ENCODE measurements at places on chromosomes 6 and 20.

GRCh38 chr20:58225452-58226200 is 2.8 kb downstream of the ANKRD60 start:
- no peak for DNase-seq

- DNase-seq, result no peak
Observed at GRCh38 chr6:43996618-43997344, 130.5 kb downstream of the MRPL14 start.

DNA sequence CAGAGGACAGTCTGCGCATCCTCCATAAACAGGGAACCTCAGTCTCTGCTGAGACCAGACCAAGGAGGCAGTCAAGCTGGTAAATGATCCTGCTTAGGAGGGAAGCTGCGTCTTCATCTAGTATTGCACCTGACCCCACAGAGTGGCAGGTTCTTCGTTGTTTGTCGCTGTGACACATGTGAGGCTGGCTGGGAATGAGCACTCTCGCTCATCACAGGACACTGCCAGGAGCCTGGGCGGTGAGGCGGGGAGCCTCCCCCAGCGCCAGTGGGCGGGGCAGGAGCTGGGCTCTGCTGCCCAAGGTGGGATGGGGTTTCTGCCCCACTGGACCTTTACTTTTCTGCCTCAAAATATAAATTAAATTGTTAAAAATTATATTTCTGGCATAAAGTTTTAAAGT is 48.4 kb upstream of the SYNDIG1 start:
- DNase-seq, result no peak

- no peak for DNase-seq
Observed at GRCh38 chr6:155440398-155441111, 15.1 kb downstream of the NOX3 start.

- no peak for DNase-seq
Observed at GRCh38 chr6:6633898-6634734, 45.6 kb downstream of the LY86 start.

DNA sequence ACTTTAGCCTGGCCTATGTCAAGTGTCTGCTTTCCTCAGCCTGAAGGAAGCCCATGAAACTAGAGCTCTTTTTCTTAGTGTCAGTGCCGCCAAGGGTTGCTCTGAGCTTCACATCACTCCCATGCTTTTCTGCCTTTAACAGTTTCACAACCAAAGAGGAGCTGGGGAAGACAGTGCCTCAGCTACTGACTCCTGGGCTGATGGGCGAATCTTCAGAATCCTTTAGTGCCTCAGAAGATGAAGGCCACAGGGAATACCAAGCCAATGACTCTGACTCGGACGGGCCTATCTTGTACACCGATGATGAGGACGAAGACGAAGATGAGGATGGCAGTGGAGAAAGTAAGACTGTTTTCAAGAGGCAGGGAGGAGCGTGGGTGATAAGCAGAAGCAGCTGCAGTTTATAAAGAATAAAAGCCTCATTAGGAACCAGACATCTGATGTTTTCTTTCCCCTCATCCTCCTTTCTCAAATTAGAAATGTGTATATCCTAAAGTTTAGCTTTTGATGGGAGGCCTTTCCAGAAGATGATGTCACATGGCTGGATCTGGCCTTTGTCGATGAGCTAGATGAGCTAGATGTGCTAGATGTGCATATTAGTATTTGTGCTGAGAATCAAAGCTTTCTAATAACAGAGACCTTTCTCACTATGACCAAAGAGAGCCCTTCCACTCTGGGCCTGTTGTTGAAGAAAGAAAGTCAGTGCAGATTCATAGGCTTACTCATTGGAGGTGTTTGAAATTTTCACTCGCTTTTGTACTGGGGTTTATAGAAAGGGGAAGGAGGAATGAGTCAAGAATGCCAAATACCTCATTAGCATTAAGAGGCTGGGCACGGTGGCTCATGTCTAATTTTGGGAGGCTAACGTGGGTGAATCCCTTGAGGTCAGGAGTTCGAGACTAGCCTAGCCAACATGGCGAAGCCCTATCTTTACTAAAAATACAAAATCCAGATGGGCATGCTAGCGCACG is 70.7 kb upstream of the LTV1 start:
- no peak for DNase-seq

DNA sequence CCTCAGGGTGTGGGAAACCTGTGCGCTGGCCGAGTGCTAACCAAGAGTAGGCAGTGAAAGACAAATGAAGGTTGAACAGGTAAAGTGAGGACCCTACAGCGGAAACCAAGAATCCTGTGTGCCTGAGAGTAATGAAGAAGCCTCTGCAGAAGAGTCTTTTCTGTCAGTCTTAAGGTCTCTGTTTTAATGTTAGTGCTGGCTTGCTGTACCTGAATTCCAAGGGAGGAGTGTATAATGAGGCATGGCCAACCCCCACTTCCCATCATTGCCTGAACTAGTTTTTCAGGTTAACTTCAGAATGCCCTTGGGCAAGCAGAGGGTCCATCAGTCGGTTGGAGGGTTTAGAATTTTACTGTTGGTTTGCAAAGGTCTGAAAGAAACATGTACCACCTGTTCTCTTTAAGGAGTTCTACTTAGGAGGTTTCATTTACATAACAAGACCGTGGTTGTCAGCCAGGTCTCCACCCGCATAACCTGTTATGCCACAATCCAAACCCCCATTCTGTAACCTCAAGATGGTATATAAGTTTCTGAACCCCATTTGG is 589 bp upstream of the PDCD2 start:
- no peak for DNase-seq

GRCh38 chr6:90190752-90191395 is 105.8 kb downstream of the BACH2 start:
- no peak for DNase-seq

DNA sequence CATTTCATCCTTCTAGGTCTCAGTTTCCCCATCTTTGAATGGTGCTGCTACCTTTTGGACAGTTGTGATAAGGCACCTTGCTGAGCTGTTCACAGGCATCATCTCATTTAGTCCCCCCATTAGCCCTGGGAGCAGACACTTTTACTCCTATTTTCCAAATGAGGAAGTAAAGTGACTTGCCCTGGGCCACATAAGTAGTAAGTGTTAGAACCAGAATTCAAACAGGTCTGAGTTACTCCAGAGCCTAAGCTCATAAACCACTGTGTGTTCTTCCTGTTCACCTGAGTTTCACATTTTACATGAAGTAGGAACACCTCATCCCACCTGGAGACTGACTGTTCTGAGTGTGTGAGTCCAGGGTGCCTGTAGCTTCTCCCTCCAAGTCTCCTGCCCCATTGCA is 43.5 kb upstream of the EPB41L1 start:
- no peak for DNase-seq

- no peak for DNase-seq
Observed at GRCh38 chr6:139380611-139381010, 6.2 kb upstream of the CITED2 start.

- no peak for DNase-seq
Observed at GRCh38 chr20:492159-492558, 29.8 kb upstream of the TBC1D20 start.

GRCh38 chr6:43980004-43980795 is 147.1 kb downstream of the MRPL14 start:
- no peak for DNase-seq

- no peak for DNase-seq
Observed at GRCh38 chr20:36184816-36185776, 30.6 kb downstream of the EPB41L1 start.

DNA sequence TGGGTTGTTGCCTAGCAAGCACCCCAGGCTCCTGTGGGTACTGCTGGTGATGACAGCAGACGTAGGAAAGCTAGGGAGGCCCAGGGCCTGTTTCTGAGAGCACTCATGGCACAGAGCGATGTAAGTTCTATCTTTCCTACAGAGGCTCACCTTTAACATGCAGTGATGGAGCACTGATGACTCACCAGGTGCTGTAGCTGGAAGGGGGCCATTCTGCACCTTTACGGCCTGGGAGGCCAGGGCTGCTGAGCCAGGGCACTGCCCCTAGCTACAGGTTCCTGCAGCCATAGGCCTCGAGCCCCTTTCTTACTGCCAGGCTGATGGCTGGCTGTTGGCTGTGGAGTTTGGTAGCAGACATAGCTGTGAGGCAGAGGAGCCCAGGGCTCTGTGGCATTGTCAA is 31.1 kb upstream of the GPR6 start:
- DNase-seq, result no peak

DNA sequence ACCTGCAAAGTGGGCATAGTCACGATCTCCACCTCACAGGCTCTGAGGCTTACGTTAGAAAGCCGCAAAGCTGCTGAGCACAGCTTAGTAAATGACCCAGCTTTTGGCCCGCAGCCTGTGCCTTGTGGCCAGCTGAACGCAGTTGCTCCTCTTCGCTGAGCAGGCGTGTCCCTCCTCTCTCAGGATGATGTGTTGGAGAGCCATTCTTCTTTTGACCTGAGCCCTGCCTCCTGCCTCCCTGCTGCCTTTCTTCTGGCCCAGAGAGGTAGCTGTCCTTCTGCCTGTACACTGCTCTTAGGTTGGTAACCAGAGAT is 47.6 kb upstream of the MYL9 start:
- no peak for DNase-seq

- no peak for DNase-seq
Observed at GRCh38 chr6:156782691-156783320, 5.6 kb downstream of the ARID1B start.

GRCh38 chr20:59429396-59429795 is 129.0 kb downstream of the EDN3 start:
- no peak for DNase-seq

DNA sequence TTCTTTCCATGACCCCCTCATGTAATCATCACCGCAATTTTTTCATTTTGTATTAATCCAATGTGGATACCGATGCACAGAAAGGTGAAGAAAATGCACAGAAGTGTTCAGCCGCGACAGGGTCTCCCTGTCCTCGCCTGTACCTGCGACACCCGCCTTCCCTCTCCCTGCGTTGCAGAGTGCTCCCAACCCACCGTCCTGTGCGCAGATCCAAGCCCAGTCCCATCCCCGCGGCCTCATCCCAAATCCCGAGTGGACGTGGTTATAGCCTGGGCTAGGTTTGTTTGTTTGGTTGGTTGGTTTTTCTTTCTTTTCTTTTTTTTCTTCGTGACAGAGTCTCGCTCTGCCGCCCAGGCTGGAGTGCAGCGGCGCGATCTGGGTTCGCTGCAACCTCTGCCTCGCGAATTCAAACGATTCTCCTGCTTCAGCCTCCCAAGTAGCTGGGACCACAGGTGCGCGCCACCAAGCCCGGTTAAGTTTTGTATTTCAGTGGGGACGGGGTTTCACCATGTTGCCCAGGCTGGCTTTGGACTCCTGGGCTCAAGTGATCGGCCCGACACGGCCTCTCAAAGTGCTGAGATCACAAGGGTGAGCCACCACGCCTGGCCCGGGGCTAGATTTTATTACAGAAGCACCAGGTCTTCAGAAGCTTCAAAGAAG is 536 bp upstream of the RAET1G start:
- DNase-seq, result no peak

GRCh38 chr6:125932451-125932795 is 24.1 kb upstream of the HINT3 start:
- DNase-seq, result no peak

DNA sequence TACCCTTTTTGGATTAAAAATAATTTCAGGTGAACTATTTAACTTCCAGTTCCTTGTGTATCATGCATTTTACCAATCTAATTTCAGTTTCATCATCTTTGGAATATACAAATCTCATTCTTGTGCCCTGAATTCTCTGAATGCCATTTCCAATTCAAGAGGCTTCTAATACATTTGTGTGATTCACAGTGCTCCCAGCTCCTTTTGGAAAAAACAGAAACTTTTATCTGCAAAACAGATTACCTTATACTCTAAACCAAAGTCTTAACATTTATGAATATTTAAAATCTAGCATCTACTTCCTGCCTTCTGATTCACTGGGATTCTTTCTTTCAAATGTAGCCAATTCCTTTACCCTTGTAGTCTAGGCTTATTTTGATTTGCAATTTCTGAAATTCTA is 11.1 kb upstream of the PEX7 start:
- no peak for DNase-seq

DNA sequence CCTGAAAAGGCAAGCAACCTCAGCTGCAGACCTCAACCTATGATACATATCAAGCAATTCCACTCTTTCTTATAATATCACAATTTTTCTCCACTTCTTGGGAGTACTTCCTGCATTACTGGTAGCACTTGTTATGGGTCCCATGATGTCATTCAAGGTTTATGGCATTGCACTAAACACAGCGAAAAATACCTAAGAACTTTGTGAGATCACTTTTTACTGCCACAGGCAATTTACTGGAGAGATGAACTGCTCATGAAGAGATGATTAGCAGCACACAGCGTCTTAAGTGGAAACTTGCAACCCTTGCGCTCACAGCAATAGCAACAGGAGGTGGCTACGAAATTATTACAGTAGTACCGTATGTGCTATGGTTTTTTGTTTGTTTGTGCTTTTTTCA is 19.3 kb upstream of the RIMS4 start:
- DNase-seq, result no peak

DNA sequence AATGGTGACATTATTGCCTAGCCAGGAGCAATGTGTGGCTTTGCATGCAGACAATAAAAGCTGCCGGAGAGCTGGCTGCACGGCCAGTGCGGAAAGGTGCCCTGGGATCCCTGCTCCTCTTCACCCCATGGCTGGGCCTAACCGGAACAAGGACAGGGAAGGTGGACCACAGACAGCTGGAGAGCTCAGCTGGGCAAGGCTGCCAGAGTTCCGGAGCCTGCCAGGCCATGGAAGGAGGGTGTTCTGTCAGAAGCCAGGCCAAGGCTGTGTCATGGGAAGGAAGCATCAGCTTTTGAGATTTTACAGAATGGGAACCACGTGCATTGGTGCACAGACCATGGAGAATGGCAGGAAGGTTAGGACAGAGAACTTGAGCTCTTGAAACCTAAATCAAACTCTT is 25.0 kb downstream of the MAP1LC3A start:
- DNase-seq, result no peak

DNA sequence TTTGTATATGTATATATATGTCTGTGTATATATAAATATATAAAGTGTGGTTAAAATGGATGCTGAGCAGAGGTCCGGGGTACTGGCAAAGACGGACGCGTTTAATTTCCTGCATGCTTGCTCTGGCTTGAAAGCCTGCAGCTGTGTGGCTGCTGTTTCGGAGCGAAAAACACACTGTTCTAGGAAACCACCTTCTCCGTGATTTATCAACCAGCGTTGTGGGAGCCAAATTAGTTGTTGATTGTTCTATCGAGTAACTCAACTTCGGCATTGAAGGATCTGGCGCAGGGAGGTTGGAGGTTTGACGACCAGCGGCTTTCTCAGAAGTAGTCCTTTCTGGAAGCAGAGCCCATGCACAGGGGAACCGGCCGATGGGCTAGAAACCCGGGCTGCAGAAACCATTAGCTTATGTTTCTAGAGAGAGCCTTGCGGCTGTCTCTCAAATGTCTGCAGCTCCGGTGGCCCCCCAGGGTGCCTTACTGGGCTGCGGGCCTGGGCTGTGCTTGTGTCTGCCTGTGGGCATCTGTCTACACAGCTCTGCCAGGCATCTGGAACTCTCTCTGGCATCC is 81.8 kb downstream of the EDN3 start:
- no peak for DNase-seq

DNA sequence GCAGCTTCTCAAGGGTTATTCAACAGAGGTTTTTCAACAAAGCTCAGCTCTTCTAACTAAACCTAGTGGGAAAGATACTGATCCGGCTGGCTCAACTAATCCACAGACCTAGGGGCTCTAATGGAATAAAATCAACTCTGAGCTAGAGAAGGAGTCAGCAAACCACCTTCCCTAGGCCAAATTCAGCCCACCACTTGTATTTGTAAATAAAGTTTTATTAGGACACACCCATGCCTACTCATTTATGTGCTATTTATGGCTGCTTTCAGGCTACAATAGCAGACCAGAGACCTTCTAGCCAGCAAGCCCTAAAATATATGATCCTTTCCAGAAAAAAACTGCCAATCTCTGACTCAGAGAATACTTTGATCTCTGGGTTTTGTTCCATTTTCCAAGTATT is 6.0 kb upstream of the RAB22A start:
- DNase-seq, result no peak
